Jurkat, Clone E6-1 (cell line): ENCODE measurements at places on chromosomes 7 and 10.

DNA sequence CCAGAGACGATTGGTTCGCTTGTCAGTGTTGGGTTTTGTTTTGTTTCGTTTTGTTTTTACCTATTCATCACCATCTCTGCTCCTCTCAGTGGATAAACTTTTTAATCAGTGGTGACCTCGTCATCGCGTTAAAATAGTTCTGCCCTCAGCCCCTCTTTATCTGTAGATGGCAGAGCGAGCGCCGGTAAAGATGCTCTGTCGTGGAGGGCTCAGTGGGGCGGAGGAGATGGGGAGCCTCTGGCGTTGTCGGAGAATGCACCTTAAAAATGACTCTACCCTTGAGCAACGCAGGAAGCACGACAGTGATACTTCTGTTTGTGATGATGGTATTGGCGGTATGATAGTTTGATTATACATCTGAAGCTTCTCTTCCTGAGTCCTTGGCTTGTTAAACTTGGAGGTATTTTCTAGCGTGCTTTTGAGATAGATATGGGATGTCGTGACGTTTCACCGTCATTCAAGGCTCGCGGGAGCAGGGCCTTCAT lies 554 bp downstream of the CSGALNACT2 start:
- peak; percentile 61 for DNase-seq

GRCh38 chr10:13871011-13871410 lies 284.2 kb downstream of the PRPF18 start:
- no peak for DNase-seq

- DNase-seq = no peak
These were observed 143.7 kb downstream of the CUX1 start for GRCh38 chr7:101960985-101961708.

GRCh38 chr10:82390866-82391658 lies 516.1 kb downstream of the NRG3 start:
- peak; percentile 9 for DNase-seq

DNA sequence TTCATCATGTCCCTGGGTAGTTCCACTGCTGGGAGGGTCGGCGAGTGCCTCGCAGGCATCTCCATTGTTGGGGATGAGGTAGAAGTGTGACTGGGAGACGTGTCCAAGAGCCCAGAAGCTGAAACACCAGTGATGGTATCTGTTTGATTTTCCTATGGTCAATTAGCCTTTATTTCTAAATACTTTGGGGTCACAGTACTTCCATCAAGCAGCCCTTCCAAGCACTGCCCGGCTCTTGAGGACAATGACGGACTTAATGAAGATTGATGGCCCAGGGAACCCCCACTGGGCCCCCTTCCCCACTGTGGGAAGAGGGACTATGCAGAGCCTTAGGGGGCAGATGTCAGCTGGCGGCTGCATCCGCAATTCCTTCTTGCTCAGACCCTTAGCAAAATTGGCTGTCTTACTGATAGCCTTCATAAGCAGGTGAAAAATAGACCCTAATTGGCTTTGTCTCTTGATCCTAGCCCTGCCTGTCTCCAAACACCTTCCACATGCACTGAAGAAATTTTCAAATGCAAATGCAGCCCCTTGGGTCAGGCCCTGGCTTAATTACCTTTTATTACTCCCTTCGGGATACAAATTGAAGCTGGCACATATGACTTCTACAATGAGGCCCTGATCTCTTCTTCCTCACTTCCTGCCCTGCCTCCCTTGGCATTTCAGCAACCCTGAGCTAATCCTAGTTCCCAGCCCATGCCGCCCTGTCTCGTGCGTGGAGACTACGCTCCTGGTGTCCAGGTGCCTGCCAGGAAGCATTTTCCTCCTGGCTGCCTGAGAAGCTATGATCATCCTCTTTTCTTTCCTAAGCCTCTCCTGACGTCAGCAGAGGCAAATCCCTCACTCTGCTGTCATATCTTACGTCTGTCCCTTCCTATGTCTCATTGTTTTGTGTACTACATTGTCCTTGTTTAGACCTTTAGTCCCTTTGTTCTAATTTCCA lies 124.5 kb upstream of the GDF10 start:
- DNase-seq = no peak

- peak; percentile 64 for DNase-seq
These were observed 98.2 kb upstream of the PRKCQ start for GRCh38 chr10:6678211-6678803.

GRCh38 chr7:107661081-107661864 lies 645 bp downstream of the SLC26A4 start:
- no peak for DNase-seq

DNA sequence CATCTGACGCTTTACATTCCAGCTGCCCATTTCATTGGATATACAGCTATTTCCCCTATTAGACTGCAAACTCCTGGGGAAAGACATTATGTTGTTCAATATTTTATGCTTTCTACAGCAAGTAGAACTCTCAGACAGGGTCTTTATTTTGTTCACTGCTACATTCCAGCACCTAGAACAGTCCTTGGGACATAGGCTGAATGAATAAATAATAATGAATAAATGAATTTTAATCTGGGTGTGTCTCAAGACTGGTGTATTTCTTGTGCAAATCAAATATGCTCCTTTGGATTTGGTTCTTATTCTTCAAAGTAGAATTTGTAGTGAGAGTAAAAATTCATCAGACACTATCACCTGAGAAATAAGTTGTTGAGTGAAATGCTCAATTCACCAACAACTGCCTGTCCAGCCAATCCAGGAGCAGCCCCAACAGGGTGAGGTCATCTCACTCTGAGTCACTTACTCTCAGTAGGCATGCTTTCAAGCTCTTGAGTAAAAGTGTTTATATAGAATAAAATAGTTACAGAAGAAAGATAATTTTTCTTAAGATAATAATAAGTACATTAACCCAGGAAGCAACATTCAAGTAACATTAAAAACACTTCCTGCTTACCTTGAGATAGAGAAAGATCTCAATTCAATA lies 287.5 kb upstream of the NPVF start:
- DNase-seq = no peak

DNA sequence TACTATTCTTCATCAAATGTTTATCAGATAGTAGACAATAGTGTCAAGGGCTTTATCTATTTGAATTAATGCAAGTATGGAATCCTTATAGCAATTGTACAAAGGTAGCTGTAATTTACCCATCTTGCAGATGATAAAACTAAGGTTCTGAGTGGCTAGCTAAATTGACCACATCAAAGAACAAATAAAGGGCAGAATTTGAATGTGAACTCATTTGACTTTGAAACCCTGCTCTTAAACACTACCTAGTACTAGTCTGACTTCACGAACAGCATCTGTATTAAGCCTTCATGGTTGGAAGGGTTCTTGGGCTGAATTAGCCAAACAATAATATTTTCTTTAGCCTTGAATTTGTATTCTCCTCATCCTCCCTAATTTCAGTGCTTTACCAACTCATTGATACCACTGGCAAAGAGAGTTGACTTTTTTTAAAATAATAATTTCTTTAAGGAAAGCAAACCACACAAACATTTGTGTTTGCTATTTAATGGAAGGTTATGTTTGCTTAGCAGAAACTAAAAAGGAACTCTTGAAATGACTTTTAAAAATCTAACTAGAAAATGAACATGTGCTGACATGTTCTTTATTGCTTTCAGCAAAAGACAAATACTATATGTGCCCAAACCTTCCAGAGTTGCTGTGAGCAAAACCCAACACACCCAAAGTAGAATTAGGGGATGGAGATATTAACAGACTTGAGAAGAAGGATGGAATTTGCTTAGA lies 322.6 kb downstream of the RNLS start:
- DNase-seq = no peak
